DND-41 (cell line): ENCODE measurements at places on chromosomes 1 and 21.
A peak's percentile ranks its signal among the peaks of the same experiment; 100 is the strongest.

DNA sequence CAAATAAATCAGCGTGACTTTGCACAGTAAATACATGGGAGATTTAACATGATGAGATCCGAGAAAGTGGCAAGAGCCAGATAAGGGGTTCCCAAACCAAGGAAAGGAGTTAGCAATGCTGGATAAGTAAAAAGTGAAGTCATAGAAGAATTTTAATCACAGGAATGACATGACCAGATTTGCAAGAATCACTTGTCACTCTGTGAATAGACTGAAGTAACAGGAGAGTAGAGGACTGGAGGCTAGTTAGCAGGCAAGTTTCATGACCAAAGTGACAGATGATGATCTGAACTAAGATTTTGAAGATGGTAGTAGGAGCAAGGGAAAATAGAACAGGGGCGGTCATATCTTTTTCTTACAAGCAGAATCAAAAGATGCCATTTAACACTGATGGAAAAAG is 8.4 kb downstream of the CFH start:
- no peak overlapping the region for H3K4me3 ChIP-seq
- no peaks in the 10 kb centered on the region for H3K27me3 ChIP-seq
- no peak overlapping the region for H3K27ac ChIP-seq
- no peak for DNase-seq
- peaks cover 8% of the 10 kb centered on the region for H3K36me3 ChIP-seq

- H3K4me1 ChIP-seq, result no peaks in the 10 kb centered on the region
- no peak overlapping the region for H3K4me3 ChIP-seq
- no peak overlapping the region for H3K27ac ChIP-seq
- DNase-seq, result no peak
- no peaks in the 10 kb centered on the region for H3K27me3 ChIP-seq
Measured at GRCh38 chr1:88946861-88947260, 45.6 kb downstream of the KYAT3 start.

GRCh38 chr1:164863056-164863455 is 304.1 kb downstream of the PBX1 start:
- no peak for DNase-seq
- H3K4me3 ChIP-seq, result no peak overlapping the region
- H3K27me3 ChIP-seq, result no peaks in the 10 kb centered on the region

DNA sequence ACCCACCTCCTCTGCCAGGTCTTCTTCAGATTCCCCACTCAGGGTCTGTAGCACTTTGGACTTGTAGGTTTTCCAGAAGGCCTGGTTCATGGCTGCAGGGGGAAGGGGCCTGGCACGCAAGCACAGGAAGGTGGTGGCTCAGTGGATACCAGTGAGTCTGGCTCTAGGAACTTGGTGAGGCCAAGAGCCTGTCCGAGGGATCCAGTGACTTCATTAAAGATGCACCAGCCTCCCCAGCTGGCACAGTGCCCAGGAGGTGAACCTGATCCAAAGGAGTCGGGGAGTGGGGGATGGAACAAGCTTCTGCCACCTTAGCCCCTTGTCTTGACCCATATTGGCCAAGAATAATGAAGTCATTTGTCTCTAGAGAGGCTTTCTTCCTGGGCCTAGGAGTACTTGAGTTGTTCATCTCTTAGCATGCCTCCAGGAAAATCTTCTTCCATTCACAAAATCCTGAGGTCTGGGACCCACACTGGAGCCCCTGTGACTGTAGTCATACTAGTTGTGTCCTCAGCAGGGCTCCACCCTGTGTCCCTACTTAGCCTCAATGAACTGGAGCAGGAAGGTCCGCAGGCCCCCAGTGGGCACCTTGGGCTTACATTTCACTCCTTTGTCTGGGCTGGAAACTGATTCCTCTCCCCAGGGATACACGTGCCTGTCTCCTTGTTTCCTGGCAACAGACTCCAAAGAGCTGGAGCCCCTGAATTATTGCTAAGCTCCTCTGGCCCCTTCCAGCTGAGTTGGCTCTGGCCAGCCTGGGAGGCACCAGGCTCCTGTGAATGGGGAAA is at the start of gene C1orf232:
TSS of gene C1orf232 (minus strand) at position 554 of the 788 bp plus-strand sequence. CDS start at position 90, 464 bp downstream.
- H3K4me1 ChIP-seq, result peaks cover 29% of the 10 kb centered on the region
- H3K27ac ChIP-seq, result peak within 1 kb of the TSS; percentile 45; the same call in 1 of the 2 replicates
- H3K36me3 ChIP-seq, result peaks cover 5% of the 10 kb centered on the region
- peak within 1 kb of the TSS; percentile 84 for H3K4me3 ChIP-seq
- no peak for DNase-seq

- no peaks in the 10 kb centered on the region for H3K27me3 ChIP-seq
- H3K4me1 ChIP-seq, result no peaks in the 10 kb centered on the region
- DNase-seq, result no peak
- H3K36me3 ChIP-seq, result no peaks in the 10 kb centered on the region; the same call in 1 of the 2 replicates
- H3K4me3 ChIP-seq, result no peak overlapping the region
Measured at GRCh38 chr1:28067523-28068090, 20.8 kb downstream of the EYA3 start.

GRCh38 chr1:245301162-245301580 is 146.4 kb downstream of the KIF26B start:
- H3K27me3 ChIP-seq, result no peaks in the 10 kb centered on the region
- no peaks in the 10 kb centered on the region for H3K4me1 ChIP-seq

DNA sequence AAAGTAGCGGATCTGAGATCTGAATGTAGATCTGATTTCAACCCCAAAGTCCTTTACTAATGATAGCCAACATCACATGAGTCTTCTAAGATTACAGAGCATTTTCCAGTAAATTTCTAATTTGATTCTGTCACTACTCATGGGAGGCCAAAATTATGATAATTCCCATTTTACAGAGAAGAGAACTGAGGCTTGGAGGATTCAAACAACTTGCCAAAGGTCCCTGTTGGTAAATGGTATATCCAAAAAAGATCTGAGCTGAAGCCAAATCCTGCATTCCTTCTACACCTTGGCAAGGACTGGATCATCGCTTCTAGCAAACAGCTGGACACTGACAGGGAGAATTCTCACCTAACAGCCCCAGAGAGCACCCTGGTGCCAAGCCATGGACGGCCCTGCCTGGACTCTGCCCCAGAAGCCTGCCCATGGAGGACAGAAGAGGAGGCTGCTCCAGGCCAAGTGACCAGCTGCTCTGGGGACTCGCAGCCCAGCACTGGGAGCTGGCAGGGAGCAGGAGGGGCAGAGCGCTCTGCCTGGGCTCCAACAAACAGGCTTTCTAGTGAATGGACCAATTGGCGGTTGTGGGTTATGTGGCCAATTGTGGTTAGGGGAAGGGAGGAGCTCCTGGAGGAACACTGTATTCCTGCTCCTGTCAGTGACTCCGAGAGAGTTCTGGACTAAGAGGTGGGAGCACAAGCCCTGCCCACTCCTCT is 6.4 kb upstream of the CSF1 start:
- H3K4me3 ChIP-seq, result no peak overlapping the region
- H3K4me1 ChIP-seq, result peaks cover 25% of the 10 kb centered on the region
- H3K36me3 ChIP-seq, result no peaks in the 10 kb centered on the region
- no peak for DNase-seq
- H3K27ac ChIP-seq, result no peak overlapping the region

GRCh38 chr1:193539731-193540459 is 353.5 kb upstream of the B3GALT2 start:
- no peak overlapping the region for H3K4me3 ChIP-seq
- H3K27ac ChIP-seq, result no peak overlapping the region
- no peaks in the 10 kb centered on the region for H3K4me1 ChIP-seq

- no peak overlapping the region for H3K4me3 ChIP-seq
- no peak for DNase-seq
- H3K36me3 ChIP-seq, result no peaks in the 10 kb centered on the region
- no peaks in the 10 kb centered on the region for H3K4me1 ChIP-seq
Measured at GRCh38 chr1:119285482-119285881, 83.1 kb upstream of the HAO2 start.

GRCh38 chr21:45853703-45854342 is 127.7 kb upstream of the COL6A1 start:
- H3K27me3 ChIP-seq, result no peaks in the 10 kb centered on the region
- no peak overlapping the region for H3K27ac ChIP-seq
- no peak overlapping the region for H3K4me3 ChIP-seq
- H3K4me1 ChIP-seq, result no peaks in the 10 kb centered on the region
- no peaks in the 10 kb centered on the region for H3K36me3 ChIP-seq

DNA sequence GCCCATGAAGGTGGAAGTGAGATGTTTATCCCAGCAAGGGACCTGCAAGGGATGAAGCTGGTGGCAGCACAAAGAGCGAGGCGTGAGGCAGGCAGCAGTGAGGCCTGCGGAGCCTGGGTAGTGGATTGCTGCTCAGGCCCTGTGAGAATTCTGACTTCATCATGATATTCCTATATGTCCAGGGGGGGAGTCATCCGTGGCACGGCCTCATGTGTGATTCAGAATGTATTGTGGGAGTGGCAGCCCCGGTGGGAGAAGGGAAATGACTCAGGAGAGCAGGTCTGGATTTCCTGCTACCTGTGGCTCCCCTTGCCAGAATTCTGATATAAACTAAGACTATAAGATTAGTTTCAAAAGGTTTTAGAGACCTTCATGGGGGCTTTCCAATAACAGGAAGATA is 240.9 kb downstream of the CAMTA1 start:
- H3K4me1 ChIP-seq, result no peaks in the 10 kb centered on the region
- no peak overlapping the region for H3K27ac ChIP-seq
- peaks cover 4% of the 10 kb centered on the region for H3K27me3 ChIP-seq
- H3K36me3 ChIP-seq, result no peaks in the 10 kb centered on the region

DNA sequence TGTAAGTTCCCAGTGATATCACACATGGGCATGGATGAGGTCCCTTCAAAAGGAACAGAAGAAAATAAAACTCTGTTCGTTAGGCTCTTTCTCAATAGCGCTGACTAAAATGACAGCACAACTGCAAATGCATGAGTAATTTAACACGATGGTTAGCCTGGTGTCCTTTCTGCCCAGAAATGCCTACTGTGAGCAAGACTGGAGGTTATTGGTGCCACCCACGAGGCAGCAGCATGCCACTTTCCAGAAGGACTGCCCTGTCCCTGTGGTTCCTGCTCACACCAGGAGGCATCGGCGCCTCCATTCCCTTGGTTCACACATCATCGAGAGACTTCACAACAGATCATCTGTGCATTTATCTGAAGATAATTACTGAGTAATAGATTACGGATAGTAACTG is 26.2 kb downstream of the VPS26C start:
- H3K4me1 ChIP-seq, result peaks cover 29% of the 10 kb centered on the region
- no peaks in the 10 kb centered on the region for H3K27me3 ChIP-seq
- peaks cover 54% of the 10 kb centered on the region for H3K36me3 ChIP-seq
- no peak overlapping the region for H3K27ac ChIP-seq
- no peak for DNase-seq

GRCh38 chr1:110596312-110596711 is 9.8 kb downstream of the KCNA2 start:
- no peaks in the 10 kb centered on the region for H3K4me1 ChIP-seq
- DNase-seq, result no peak
- no peak overlapping the region for H3K27ac ChIP-seq
- H3K27me3 ChIP-seq, result peaks cover 10% of the 10 kb centered on the region
- no peaks in the 10 kb centered on the region for H3K36me3 ChIP-seq

DNA sequence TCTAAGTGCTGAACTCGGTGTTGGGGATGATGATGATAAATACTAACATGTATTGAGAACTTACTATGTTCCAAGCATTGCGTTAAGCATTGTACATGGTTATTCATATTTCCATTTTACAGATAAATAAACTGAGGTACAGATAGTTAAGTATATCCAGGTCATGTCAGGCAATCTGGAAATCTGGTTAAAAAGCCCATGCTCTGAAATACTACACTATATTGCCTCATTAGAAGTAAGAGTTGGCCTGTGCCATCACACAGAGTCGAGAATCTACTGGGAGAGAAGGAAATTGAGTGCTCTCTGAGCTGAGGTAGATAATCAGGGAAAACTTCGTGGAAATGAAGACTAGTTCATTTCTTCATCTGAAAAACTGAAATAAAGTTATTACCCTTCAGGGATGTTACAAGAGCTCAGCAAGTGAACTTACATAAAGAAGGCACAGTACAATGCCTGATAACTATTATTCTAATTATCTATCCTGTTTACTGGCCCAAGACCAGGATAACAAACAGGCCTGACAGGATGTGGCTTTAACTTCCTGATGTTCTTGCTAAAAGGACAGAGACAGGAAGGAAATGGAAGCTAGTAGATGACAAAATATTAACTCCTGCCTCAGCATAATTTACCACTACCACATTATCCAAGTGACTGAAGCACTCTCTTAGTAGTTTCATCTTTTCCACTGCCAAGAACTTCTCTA is 85.6 kb downstream of the EPS15 start:
- peak overlapping the region; percentile 6 for H3K27ac ChIP-seq
- no peak overlapping the region for H3K4me3 ChIP-seq
- DNase-seq, result no peak
- no peaks in the 10 kb centered on the region for H3K27me3 ChIP-seq

DNA sequence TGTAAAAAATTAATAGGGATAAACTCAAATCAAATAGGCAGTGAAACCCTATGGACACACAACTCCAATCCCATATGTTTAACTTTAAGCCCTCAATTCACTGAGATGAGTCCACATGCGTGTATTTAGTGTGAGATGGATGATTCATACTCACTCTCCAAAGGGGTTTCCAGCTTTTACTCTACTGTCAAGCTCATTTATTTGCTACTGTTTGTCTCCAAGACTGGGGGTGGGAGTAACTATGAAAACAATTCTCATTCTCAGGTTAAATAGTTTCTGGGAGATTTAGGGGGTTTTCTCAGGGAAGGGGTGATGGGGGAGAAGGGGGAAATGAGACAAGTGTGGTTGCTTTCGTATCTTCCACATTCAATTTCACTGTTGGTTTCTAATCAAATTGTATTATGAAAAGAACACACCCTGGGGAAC is 2.7 kb downstream of the RAB29 start:
- no peak overlapping the region for H3K27ac ChIP-seq
- no peak for DNase-seq
- H3K4me3 ChIP-seq, result no peak overlapping the region
- peaks cover 12% of the 10 kb centered on the region; the same call in 1 of the 2 replicates for H3K36me3 ChIP-seq
- H3K27me3 ChIP-seq, result no peaks in the 10 kb centered on the region

DNA sequence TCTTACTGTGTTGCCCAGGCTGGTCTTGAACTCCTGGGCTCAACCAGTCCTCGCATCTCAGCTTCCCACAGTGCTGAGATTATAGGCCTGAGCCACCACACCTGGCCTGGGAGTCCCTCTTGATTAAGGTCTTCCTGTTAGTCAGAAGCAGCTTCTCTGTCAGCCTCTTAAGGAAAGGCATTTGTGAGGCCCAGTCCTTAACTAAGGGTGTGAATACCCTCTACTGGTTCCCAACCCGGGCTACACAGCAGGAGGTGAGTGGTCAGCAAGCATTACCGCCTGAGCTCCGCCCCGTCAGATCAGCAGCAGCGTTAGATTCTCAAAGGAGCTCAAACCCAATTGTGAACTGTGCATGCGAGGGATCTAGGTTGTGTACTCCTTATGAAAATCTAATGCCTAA is 117.2 kb downstream of the DYRK1A start:
- H3K27ac ChIP-seq, result no peak overlapping the region
- H3K36me3 ChIP-seq, result peaks cover 87% of the 10 kb centered on the region
- no peak overlapping the region for H3K4me3 ChIP-seq
- H3K4me1 ChIP-seq, result no peaks in the 10 kb centered on the region
- H3K27me3 ChIP-seq, result no peaks in the 10 kb centered on the region
- no peak for DNase-seq

- no peak overlapping the region for H3K4me3 ChIP-seq
- no peaks in the 10 kb centered on the region for H3K36me3 ChIP-seq
- H3K4me1 ChIP-seq, result no peaks in the 10 kb centered on the region
- peaks cover 18% of the 10 kb centered on the region for H3K27me3 ChIP-seq
- H3K27ac ChIP-seq, result no peak overlapping the region
- DNase-seq, result no peak
Measured at GRCh38 chr1:117981455-117982192, 52.1 kb downstream of the WDR3 start.
